ENCODE measurements at places on chromosomes 2 and 18.

DNA sequence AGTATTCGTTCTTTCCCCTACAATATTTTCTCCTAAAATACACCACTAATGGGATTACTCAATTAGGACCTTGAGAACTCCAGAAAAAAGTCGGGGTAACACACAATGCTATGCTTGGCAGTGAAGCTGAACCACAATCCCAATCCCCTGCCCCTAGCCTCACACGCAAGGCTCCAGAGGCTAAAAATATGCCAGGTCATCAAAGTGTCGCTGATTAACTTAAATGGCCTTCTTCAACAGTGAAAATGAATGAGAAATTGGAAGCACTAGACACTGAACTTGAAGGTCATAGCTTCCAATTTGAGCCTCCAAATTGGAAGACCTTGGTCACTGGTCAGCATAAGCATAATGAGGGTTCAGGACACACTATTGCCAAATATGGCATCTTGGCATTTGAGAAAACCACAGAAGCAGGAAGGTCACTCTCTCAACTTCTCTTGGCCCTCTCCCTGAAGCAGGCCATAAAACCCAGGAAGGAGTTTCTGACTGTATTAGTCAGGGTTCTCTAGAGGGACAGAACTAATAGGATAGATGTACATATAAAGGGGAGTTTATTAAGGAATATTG lies 86.0 kb upstream of the SATB2 start:
- DNase-seq, result no peak

DNA sequence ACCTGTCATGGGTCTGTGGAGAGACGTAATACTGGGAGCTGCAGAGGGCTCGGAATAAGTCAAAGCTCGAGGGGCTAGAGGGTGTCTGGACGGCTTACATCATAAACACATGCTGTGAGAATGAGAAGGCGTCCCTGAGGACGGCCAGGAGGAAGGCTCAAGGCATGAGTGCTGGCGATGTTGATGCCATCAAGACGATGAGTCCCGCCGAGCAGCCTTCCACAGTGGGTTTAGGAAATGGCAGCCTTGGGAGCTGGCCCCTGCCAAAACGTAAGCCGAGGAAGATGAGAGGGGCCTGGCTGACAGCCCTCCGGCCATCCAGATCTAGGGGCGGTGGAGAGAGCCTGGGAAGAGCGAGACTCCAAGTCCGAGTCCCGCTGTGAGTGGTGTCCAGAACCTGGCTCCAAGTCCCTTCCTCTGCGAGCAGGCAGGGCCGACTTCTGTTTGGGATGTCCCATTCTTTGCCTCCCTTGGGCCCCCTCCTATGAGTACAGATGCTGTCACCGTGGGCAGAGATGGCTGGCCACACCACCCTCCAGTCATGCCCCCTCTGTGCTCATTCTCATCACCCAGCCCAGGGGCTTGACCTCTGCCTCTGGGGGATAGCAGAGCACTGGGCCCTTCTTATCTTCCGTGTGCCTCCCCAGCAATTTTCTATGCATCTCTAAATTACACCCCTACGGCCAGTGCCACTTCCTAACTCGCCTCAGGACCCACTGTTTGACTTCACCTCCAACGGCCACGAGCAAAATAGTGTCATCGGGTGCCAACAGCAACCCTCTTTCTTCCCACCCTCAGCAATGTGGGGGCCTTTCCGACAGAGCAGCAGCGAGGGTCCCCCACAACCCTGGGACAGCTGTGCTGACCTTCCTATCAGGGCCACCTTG lies 175.7 kb downstream of the FAM210A start:
- no peak for DNase-seq

GRCh38 chr2:234957834-234958135 lies 6.0 kb downstream of the SH3BP4 start:
- DNase-seq, result no peak

DNA sequence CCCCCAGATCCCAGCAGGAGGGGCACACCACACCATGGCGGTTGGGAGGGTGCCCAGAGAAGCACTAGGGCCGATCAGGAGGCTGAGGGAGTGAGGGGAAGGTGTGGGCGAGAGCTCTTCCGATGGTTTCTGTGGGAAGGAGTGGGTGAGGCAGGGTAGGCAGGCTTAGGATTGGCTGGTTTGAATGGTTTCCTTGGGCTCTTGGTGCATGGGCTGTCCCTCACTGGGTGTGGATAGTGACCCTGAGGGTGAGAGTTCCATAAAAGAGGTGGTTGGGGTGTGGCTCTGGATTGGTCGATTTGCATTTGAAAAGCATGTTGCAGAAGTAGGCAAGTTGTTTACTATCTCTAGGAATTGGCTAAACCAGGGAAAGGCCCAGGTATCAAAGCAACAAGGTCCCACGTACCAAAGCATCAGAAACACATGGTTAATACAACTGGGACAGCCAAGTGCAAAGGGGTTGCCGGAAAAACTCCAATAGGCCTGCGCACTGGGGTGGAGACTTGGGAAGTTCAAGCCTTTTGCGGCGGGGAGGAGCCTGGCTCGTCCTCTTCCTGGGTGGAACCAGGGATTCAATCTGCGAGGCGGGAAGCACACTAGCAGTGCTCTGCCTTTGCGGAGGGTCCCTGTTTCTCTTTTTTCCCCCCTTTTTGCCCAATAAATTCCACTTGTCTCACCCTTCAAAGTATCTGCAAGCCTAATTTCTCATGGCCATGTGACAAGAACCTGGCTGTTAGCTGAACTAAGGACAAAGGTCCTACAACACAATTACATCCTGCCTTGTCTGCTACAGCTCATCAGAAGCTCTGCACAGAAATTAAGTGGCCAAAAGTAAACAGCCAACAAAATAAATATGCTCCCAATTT lies 43.2 kb downstream of the IL1R2 start:
- DNase-seq, result no peak

DNA sequence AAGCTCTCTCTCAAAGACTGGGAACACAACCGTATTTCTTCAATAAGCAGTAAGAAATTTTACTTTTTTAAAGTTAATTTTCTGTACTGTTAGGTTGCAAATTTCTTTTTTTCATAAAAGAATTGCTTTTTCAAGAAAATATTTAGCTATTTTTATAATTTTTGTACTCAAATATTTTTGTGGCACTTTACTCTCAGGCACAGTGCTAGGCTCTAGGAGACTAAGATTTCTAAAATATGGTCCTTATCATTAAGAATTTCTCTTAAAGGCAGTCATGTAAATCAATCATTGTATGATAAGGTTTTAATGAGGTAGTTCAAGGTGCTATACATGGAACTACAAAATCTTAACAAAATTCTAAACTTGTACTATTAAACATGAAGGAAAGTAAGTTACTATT lies 61.4 kb downstream of the MTX2 start:
- DNase-seq, result no peak

DNA sequence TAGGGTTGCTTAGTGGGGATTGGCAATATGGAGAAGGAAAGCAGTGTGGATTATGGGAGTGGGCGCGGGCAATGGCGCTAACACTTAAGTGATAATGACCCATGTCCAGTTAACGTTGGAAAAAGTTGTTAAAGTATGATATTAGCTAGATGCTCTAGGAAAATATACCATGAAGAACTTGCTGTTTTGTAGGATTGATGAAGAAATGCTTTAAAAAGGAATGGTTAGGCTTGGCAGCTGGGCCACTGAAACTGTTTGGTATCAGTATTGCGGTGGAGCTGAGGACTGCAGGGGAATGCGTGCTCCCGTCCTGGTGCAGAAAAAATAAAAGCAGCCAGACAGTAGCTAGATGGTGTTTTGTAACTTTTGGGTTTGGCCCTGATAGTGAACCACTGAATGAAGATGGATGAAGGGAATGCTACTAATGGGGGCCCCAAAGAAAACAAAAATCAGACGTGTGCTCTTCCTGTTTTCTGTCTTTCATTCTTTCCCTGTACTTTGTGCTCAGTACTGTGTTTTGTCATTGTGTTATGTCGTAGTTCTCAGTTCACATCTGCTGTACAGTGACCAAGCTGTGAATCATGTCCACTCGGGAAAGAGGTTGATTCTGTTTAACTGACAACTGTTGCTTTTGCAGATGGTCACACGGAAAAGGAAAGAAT lies 999 bp downstream of the INSIG2 start:
- DNase-seq, result no peak

- no peak for DNase-seq
Measured at GRCh38 chr2:230797515-230798495, 66.9 kb upstream of the ITM2C start.

GRCh38 chr18:3218819-3219218 lies 949 bp downstream of the MYOM1 start:
- no peak for DNase-seq

- no peak for DNase-seq
Measured at GRCh38 chr2:42853549-42854206, 61.3 kb upstream of the HAAO start.

DNA sequence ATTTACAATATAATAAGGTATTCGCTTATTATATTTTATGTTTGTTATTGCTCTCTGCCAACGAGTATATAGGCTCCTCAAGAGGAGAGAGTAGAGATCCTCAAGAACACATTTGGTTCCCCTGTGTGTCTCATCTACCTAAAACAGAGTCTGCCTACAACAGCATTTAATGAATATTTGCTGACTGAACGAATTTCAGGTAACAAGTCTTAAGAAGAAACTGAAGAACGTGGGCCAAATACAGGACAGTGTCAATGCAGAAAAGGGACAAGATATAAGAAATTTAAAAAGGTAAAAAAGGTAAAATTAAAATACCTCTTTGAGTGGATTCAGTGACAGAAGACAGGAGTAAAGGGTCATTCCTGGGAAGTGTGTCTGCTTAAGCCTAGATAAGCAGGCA lies 129.2 kb downstream of the HNMT start:
- DNase-seq, result no peak

DNA sequence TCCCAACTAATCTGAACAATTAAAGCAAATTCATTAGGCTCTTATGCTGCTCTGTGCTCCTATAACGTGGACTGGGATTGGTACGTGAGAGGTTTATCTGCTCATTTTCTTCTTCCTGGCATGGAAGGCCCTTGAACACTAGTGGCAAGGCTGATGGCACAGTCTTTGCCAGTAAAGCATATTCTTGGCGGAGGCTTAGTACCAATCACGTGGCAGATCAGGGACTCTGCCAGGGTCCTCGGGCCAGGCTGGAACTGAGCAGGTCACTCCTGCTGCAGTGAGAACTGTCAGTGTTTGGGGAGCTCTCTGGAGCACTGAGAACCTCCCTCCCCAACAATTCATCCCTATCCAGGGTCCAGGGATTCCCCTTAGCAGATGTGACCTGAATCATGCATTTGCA lies 3.7 kb upstream of the ALPK2 start:
- DNase-seq, result no peak

DNA sequence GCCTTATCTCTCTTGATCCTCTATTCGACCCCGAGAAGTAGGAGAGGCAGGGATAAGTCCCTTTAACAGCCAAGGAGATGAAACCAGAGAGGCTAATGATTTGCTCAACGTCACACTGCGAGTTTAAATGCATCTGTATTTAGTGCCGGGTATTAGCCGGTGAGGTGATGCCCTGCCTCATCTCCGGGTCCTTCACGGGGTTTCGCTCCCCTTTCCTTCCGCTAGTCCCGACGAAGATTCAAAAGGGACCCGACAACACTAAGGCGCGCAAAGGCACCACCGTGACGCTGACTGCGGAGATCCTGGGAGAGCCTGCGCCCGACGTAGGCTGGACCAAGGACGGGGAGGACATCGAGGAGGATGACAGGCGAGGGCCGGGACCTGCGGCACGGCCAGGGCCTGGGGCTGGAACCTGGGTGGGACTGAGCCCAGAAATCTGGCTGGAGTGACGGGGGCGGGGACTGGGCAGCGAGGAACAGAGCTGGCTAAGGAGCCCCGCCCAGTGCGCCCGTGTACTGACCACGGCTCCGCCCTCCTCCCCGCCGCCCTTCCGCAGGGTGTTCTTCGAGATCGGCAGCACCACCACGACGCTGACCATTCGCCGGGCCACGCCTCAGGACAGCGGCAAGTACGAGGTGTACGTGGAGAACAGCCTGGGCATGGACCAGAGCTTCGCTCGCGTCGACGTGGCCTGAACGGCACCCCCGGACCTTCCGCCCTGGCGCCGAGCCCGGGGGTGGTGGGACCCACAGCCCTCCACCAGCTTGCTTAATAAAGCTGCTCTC lies 1.0 kb upstream of the GMPPA start:
- no peak for DNase-seq

DNA sequence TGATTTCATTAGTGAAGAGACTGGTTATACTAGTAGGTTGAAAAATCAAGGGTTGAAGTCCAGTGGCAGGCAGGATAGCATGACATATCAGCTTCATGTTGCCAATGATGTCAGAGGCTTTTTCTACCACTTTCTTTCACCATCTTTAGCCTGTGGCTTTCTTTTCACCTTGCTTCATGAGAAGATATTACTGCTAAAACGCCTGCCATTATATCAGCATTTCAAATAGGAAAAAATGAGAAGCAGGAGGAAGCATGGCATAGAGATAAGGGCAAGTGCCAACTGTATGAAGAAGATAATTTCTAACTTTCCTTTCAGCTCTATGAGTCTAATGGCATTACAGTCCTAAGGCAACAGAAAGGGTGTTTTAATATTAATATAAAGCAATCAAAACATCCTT lies 270.2 kb upstream of the SYT4 start:
- no peak for DNase-seq

- no peak for DNase-seq
Measured at GRCh38 chr2:169090133-169090820, 20.9 kb downstream of the DHRS9 start.

DNA sequence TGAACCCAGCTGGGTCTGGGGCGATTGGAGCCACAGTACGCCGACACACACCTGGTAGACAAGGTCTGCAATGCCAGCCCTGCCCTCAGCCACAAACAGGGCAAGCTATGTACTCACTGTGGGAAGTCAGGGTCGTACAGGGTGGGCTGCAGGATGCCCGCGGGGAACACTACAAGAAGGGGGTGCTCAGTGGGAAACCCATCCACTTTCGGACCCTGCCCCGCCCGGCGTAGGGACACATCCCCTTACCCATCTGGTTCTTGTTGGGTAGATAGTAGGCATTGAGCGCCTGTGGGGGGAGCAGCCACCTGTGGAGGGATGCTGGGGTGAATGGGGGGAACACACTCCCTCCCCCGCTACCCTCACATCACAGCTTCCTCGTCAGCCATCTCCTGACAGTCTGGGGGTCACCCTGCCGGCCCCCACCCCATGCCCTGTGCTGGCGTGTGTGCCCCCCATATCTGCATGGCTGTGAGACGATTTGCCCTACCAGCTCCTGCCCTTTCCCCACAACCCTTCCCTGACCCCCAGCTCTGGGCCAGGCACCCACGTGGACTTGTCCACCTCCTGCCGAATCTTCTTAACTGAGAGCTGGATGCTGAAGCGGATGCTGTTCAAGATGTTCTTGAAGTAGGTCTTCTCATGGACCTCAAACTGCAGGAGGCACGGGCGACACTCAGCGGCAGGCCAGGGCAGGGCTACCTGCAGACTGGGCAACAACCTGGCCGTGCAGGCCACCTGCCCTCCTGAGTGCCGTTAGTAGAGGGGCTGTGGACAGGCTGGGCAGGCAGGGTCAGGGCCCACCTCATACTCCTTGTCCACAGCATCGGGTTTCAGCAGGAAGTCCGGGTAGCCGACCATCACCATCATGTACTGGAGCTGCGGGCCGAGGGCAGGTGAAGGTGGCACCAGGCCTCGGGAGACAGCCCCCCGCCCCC lies 5.1 kb downstream of the ECEL1 start:
- DNase-seq, result no peak

DNA sequence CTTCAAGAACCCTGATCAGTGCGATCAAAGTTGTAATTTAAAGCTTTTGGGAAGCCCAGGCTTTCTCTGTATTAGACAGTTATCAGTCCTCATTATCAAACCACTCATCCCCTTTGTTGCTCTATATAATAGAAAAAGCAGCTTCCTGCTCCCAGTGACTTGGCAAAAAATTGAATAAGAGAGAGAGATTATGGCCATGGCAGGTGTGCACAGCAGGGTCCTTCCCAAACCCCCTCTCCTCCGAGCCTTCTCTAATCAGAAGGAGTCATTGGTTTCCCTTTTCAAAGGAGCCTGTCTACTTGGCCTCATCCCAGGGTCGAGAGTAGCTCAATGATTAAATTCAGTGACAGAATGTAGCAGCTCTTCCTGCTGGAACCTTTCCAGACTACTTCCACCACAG lies 81.5 kb downstream of the SEMA4F start:
- DNase-seq, result no peak
